ENCODE measurements at places on chromosomes 1 and 21.

- DNase-seq: peak; percentile 99
Observed at GRCh38 chr1:203663294-203663693, 36.7 kb downstream of the ATP2B4 start.

- DNase-seq: no peak
Observed at GRCh38 chr1:214022229-214022791, 34.5 kb downstream of the PROX1 start.

GRCh38 chr1:20981915-20982314, 194.8 kb downstream of the EIF4G3 start:
- peak; percentile 27 for DNase-seq

GRCh38 chr1:67464746-67465145, 34.5 kb upstream of the SERBP1 start:
- no peak for DNase-seq

DNA sequence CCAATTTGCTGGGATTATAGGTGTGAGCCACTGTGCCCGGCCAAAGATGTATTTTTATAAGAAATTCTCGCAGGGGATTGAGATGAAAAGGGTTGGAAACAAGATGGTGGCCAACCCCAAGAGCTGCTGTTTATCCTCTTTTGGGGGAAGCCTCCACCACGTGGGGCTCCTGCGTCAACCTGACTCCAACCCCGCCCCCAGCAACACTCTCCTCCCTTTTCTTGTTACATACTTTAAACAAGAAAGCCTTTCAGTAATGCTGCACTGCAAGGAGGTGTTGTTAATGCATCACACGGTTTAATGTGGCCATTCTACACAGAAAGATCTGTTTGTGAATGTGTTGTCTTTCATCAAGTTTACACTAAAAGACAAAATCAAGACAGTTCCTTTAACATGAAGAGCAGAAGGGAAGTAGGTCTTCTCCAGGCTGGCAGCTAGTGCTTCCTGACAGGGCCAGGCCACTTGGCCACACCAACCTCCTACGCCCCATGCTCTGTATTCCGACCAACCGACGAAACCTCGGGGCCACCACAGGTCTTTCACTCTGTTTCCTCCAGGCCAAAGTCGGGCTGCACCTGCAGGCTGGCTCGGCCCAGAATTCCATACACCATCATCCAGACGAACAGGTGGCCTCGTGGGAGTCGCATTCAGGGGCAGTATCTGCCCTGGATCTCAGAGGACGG, 25.9 kb downstream of the C2CD2 start:
- no peak for DNase-seq

- DNase-seq: peak; percentile 65
Observed at GRCh38 chr1:70504176-70504820, 93.2 kb downstream of the CTH start.

GRCh38 chr1:213779228-213779627, 208.5 kb upstream of the PROX1 start:
- DNase-seq: no peak

DNA sequence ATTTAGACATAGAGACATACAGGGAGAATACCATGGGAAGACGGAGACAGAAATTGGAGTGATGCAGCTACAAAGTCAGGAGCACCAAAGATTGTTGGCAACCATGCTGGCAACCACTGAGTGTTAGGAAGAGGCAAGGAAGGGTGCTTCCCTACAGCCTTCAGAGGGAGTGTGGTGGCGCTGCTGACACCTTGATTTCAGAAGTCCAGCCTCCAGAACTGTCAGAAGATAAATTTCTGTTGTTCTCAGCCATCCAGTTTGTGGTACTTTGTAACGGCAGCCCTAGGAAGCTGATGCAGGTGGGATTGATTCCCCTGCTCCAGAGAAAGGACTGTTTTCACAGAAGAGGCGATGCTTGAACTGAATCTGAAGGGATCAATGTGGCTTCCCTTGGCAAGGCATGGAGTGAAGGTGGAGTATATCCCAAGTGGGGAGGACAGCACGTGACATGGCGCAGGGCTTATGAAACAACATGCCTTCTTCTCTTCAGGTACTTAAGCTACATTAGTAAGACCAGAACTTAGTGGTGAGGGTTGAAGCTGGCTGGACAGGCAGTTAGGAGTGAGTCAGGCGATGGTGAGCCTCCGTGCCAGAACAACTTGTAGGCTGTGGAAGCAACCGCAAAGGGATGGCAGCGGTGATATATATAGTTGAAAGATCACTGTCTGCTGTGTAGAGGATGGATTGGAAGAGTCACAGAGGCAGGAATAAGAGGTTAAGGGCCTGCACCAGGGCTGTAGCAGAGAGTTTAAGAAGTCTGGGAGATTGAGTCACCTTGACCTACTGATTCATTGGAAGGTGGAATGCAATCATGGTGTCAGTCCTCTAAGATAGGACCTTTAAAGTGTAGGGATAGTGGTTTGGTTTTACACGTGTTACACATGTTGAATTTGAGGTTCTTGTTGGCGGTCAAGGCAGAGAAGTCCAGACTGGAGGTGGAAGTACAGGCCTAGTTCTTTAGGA, 2.1 kb downstream of the LEPR start:
- DNase-seq: no peak

DNA sequence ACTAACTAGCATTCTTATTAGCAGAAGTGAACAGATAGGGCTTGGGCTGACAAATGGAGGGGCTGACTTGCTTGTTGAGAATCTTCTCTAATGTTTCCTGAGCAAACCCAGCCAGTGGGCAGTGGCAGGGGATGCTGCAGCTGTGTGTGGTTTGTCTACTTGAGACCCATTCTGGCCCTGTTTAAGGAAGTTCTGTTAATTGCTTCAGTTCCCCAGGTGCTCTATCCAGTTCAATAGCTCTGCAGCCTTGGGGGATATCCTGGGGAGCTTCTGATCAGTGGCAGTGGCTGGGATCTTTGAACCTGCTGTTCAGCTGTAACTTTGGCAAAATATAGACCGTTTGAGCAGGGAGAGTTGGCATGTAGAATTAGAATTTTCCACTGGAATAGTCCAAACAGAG, 137.4 kb downstream of the ZNF326 start:
- DNase-seq: no peak

DNA sequence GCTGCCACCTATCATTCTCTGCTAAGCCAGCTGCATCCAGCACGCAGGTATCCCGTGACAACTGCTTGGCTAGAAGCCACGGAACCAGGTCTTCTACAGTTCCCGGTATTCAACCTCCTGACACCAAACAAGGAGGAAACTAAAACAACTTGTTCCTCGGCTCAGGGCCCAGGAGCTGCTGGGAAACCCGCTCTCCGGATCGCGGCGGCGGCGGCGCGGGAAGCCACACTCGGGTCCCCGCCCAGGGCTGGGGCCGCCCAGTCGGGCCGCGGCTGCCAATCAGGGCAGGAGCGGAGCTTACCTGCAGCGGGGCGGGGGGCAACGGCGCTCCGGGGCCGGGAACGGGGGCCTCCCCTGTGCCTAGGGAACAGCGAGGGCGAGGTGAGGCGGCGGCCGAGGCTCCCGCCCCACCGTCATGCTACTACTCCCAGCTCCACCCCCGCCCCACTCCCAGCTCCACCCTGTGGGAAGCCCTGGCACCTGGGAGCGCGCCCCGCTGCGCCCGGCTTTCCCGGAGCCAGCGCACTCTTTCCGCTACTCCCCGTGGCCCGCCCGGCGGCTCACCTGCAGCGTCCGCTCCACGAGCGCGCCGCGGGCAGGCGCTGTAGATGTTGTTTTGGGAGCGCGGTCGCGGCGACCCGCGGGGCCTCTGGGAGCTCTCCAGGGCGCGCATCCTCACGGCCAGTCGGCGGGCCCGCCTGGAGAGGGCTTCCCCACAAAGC, 12.1 kb downstream of the IL24 start:
- DNase-seq: no peak

- DNase-seq: peak; percentile 63
Observed at GRCh38 chr1:176374967-176375569, 87.9 kb upstream of the PAPPA2 start.

- DNase-seq: peak; percentile 74
Observed at GRCh38 chr1:244361764-244362473, 89.8 kb downstream of the ADSS2 start.

GRCh38 chr21:31654340-31654739, 5.2 kb upstream of the SOD1 start:
- DNase-seq: no peak

- DNase-seq: no peak
Observed at GRCh38 chr1:179709841-179710329, 33.2 kb upstream of the FAM163A start.

- DNase-seq: no peak
Observed at GRCh38 chr1:75722966-75723365, 1.5 kb upstream of the ACADM start.

DNA sequence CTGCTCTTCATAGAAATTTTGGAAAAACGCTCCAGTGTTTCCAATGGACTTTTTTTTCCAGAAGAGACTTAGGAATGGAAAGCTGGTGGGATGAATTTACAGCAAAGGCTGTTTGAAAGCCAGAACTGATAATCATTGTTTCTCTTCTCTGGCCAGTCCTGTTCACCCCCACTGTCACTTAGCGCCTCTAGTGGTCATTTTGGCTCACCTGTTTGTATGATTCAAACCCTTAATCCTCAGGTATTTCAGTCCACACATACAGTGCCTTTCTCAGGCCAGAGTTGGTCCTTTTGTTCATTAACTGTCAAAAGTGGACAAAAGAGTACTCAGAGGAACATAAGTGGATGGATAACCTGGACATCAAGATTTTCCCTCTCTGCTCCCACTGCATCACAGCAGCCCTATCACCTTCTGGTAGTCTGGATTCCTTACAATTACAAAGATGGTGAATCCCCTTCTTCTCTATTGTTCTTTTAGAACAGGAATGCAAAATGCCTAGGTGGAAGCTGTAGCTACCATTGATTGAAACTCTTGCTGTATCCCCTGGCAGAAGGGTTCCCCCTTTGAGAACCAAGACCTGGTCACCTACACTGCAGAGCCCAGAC, 177.6 kb upstream of the OLFM3 start:
- no peak for DNase-seq

DNA sequence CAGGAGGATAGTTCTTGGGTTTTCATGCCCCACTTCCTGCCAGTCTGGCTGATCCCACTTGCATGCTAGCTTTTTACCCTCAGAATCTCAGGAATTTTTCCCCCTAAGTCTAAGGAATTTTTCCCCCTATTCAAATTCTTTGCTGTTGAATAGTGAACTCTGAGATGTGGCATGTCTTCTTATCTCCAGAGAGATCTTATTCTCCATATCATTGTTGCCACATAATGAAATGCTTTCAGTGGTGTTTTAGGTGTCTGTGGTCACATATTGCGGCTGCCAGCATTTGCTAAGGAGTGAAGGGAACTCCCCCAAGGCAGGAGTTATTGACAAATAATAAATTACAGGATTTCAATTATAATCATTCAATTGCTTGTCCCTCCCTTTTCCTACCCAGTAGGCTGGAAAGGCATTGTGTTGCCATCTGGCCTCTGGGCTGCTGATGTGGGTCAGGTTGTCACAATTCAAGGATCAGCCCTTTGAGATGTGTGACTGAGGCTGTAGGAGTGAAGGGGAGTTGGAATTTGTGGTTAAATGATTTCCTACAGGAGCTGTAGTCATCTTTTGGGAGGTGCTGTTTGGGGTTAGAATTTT, 3.9 kb upstream of the FLG start:
- peak; percentile 51 for DNase-seq

DNA sequence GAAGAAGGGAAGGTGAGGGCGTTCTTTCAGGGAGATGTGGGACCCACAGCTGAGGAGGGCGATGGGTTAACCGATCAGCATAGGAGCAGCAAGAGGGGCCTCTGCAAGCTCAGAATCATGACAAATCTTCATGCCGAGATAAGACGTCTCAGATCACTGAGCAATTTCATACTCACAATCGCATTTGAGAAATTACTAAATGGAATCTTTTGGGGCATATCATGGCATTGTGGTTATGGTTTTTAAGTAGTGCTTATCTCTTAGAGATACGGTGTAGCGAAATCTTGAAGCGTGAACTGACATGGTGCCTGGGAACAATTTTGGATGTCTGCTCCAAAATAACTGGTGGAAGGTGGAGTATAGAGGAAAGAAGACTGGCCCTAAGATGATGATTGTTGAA, 6.2 kb downstream of the TNNT2 start:
- DNase-seq: no peak

- DNase-seq: peak; percentile 55
Observed at GRCh38 chr1:35448344-35448801, 108.8 kb downstream of the KIAA0319L start.

DNA sequence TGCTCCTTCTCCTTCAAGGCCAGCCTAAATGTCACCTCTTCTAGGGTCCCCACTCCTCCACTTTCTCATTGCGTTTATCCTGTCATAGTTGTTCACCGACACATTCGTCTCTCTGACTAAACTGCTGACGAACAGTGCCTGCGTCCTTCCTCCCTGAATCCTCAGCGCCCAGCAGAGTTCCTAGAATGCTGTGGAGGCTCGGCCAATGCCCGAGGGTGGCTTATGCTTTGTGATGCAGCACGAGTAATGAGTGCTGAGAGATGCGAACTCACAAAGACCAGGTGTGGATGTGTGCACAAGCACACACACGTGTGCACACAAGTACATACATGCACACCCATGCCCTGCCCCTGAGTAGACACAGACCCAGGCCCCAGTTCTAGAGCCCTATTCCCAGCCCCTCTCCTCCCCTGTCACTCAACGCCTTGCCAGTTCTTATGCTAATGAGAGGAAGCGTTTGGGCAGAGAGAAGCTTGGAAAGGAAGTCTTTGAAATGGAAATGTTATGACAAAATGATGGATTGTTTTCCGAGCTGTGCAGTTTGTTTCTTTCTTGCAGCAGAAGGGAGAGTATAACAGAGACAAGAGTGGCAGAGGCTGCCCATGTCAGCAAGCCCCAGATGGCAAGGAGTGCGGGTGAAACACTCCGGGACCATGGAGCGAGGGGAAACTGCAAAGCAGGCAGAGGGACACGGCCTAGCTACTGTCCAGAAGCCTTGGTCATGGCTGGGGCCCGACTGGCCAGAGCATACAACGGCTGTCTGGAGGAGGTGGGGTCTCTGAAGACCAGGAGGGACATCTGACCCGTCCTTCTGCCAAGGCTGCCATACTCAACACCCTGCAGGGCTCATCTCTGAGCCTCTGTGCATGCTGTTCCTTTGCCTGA, 24.2 kb downstream of the KCNA10 start:
- DNase-seq: no peak

DNA sequence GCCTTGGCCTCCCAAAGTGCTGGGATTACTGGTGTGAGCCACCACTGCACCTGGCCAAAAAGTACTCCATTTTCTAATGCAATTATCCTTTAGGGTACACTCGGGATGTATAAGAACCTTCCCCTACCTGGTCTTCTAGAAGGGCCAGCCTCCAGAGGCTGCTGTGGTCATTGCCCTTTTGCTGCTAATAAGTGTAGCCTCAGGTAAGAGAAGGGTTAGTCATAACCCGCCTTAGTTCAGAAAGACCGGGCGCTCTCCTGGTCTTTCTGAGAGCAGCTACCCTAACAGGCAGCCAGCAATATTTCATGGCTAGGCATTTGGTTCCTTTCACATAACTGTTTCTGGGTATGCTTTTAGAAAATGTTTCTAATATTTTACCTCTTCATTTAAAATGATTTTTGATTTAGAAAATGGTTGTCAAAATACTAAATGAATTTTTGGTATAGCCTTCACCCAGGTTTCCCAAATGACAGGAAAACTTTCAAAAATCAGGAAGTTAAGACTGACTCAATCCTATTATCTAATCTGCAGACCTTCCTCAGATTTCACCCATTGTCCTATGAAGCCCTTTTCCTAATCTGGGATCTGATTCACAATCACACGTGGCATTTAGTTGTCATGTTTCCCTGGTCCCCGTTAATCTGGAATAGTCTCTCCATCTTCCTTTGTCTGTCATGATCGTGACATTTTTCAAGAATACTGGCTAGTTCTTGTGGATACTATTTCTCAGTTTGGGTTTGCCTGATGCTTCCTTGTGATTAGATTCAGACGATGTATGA, 479.0 kb downstream of the SIPA1L2 start:
- DNase-seq: no peak

All from fibroblast of skin of back (primary cell).